ENCODE measurements at places on chromosomes 1 and 21.

GRCh38 chr1:200753650-200754198 lies 15.0 kb downstream of the CAMSAP2 start:
- no peak for DNase-seq

DNA sequence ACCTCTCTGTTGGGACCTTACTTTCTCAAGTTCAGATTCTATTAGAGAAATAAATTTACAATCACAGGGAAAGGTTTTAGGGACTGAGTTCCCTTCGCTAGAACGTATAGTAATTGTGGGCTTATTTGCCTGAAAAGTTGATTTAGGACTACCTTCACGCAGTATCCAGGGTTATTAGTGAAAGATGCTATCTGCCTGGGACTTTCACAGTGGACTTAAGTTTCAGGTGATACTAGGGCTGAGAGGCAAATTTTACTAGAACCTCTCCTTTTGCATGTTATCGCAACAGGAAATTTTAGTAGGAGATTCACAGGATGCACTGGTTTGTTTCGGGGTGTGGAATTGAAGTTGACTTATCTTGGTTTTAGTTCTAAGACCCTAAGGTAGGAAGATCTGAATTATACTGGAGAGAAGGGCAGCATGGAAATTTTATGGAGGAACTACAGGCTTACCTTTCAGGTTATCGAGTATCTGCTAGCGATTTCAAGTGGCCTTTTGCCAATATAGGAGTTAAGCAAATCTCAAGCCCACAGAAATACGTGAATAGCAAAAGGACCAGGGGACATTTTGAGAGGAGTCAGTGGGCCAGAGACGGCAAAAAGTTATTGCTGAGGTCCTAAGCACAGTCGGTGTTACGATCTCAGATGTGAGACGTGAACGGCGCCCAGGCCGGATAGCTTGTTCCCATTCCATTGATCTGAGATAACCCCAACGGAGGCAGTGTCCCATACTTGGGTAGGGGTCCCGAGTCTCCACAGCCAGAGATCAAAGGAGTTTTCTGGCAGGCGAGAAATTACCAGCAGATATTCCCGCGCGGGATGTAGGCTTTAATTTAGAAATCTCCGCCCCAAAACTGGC lies 723 bp upstream of the GNAI3 start:
- no peak for DNase-seq

DNA sequence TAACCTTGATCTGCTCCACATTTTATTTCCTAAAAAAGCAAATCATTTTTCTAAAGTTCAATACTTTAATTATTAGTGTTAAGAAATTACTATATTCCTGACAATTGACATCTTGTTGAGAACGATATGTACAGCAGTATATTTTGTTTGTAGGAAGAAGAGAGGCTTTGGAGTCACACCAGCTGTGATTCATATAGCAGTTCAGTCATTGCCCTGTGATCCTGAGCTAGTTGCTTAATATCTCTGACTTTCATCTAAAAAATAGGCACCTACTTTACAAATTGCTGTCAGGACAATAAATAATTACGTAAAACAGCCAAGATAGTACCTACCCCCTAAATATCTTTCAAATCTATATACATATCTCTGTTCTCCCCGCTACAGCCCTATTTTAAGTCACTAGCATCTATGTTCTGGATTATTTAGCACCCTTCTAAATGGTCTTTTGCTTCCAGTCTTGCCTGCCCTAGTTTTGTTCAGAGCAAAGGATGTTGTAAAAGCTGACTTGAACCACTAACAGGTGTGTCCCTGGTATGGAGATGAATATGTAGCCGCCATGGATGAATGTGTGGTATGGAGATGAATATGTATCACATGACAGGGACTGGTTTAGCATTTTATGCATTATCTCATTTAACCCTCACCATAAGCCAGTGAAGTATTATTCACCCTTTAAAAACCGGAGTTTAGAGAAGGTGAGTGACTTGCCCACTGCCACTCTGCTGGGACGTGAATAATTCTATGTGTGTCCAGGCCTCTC lies 42.2 kb downstream of the RNF220 start:
- DNase-seq: no peak

- DNase-seq: no peak
These were observed 126.2 kb downstream of the SIK1 start for GRCh38 chr21:43300496-43301408.

DNA sequence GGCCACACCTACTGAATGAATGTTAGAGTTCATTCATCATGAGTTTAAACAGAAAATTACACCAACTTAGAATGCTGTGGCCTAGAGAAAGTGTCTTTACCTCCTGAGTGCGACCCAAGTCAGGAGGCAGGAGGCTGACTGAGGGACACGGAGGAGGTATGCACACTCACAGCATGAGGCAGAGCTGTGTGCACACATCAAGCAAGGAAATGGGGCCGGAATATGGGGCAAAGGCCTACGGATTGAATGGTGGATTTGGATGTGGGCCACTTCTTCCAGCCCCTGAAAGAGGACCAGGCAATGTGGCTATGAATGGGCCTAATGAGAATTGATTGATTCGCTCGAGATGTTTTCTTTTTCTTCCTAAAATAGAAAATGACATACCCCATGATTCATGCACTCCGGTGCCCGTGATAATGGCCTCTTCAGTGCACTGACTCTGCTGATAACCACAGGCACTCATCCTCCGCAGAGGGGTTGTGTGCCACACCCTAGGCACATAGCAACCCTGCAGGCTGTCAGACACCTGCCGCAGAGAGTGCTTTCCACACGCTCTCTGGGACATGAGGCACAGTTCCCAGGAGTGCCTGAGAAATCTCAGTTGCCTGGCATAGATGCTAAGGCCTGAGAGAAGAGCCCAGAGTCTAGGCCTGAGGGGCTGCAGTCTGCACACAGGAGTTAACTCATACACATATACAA lies 155.5 kb downstream of the GLUL start:
- no peak for DNase-seq

GRCh38 chr21:46537026-46537425 lies 67.9 kb downstream of the S100B start:
- DNase-seq: no peak

GRCh38 chr21:25903607-25904006 lies 168.8 kb downstream of the GABPA start:
- no peak for DNase-seq

- DNase-seq: no peak
These were observed 3.2 kb upstream of the RXFP4 start for GRCh38 chr1:155938220-155938627.

DNA sequence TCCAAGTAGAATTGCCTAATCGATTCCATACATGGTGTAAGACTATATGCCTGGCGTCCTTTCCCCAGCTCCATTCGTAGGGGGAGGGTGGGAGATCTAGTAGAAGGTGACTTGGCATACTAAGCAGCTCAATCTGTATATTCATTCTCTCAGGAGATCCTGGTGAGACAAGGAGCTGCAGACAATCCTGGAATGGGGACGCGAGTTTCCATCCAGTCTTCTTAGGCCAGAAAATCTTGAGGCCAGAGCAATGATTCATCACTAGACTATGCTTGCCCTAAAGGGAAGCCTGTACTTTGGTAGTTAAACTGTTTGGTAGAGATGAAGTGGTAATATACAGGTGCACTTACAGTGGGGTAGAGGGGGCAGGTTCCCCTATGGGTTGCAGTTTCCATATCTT lies 468.7 kb downstream of the ADGRL2 start:
- no peak for DNase-seq

GRCh38 chr1:39046613-39047210 lies 20.6 kb downstream of the NDUFS5 start:
- no peak for DNase-seq

DNA sequence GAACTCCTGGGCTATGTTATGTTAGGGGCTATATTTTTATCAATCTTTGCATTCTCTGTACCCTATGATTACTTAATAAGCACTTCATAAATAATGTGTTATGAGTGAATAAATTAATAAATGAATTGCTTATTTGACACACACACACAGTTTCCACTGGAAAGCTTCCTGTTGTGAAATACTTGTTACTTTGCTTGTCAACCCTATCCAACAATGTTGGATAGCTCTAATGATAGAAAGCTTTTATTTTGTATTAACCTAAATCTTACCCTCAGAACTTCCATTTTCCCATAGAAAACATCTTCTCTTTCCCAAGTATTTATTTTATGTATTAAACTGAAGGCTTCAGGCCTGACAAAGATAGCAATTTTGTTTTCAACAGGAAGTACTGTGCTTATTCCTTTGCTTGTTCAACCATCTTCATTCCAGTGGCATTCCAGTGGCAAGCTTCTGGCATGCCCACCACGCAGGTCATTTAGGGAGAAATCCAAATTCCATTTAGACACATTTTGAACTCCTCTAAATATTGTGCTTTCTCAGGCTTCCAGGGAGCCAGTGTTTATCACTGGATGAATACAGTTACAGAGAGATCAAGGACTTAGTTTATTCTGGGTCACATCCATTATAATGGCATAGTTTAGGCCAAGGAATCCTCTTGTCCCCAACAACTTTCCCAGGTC lies 134.4 kb downstream of the TGFB2 start:
- DNase-seq: no peak

DNA sequence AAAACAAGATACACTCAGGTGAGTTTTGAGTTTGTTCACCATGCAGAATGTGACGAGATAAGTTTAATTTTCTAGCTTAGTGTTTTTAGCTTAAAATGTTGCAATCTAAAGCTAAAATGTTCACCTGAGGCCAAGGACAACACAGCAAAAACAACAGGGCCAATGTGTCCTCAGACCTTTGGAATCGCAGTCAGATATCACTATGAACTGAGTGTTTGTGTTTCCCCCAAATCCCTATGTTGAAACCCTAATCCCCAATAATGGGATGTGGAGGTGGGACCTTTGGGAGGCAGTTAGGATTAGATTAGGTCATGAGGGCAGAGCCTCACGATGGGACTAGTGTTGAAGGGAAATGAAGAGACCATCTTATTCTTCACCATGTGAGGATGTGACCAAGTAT lies 144.4 kb downstream of the GABPA start:
- no peak for DNase-seq

DNA sequence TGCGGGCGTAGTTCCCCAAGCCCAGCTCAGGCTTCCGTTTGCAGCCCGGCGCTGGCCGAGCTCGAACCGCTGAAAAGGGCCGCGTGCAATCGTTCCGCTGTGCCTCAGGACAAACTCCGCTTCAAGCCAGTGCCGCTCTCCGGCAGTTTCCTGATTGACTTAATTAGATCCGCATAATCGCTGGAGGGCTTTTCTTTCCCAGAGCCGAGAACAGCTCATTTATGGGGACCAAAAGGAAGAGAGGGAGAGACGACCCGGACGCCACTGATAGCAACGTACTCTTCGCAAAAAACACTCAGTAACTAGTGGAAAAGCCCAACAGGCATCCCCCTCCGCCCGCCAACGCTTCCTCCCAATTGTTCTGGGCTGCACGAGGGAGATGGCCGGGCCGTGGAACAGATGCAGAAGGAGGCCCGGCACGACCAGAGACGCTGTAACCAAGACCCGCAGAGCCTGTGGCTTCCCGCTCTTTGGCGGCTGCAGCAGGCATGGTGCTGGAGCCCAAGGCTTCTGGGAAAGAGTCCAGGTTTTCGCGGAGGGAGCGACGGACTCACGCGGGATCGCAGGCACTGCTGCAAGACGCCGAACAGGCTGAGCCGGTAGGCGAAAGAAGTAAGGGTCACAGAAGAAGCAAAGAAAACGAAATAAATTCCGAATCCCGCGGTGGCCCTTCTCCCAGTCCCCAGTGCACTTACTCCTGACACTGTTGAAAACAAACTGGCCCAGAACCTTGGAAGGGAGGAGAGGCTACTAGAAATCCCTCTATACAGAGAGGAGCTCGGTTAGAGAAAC lies 3.6 kb upstream of the FOXD2 start:
- no peak for DNase-seq

GRCh38 chr1:16605213-16605525 lies 8.2 kb downstream of the NBPF1 start:
- DNase-seq: no peak

DNA sequence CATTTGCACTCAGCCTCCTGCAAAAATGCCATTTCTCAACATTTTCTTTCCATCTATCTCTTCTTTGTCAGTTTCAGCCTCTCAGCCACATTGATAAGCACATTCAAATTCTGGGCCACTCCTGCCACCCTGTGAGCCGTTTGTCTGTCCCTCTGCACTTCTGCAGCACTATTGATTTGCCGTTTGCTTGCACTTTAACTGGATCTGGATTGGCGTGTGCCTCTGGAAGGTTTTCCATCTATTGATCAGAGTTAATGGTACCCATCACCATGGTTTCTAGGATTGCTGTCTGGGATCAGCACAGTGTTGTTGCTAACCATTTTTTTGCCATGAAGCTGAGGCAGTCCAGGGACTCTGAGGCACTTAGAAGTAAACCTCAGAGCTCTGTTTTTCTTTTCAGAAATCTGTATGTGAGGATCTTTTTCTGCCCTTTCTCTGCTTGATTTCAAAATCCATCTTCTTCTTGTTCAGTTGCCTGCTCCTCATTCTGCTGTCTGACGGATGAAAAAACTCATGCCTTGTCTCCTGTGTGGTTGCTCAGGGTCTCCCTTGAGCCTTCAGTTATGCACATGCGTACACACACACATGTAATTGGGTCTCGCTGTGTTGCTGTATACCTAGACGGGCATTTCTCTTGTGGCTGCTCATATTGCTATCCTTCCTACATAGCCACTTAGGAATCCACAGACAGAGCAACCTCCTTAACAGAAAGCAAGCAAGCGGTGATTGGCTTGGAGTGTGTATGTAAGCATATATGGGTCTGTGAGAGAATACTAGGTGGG lies 67.9 kb downstream of the NOS1AP start:
- DNase-seq: no peak

DNA sequence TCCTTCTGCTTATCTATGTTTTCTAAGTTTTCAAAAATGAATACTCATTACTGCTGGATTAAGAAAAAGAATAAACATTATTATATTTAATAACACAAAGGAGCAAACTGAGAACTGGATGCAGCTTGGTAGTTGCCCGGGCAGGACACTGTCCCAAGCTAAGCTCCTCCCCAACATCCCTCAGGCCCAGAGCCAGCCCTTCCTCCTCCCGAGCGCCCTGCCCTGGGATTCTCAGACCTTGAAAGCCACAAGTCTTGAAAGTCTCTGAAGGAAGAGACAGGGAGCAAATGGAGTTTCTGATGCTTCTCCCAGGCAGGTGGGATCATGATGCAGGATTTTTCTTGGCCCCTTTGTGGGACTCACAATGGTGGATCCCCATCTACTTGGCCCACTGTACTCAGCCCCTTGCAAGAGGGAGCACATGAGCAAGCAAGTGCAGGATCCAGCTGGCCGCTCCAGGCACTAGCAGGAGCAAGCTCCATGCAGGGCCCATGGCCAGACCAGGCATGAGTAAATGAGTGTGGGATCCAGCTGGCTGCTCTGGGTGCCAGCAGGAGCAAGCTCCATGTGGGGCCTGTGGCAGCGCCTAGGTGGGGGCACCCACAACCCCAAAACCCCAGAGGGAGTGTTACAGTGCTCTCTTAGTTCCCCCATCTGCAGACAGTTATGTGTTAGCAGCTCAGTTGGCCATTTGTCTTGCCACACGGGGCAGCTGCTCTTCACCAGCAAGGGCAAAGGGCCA lies 32.1 kb upstream of the RAB4A start:
- DNase-seq: no peak

DNA sequence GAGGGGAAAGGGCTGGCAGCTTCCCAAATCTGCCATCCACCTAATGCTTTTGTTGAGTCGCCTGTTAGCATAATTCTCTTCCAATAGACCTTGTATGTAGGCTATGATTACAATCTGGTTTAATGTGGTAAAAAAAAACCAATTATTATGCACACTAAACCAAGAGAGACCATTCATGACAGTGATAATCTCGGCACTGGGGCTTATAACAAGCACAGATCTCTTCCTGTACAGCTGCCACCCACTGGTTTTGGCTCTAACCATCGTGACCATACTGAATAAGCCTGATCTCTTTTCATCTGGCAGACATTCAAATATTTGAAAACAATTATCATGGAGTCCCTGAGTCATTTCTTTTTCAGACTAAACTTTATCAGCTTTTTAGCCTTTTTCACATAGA lies 12.0 kb upstream of the SYT14 start:
- no peak for DNase-seq

GRCh38 chr1:245797592-245798348 lies 643.0 kb downstream of the KIF26B start:
- no peak for DNase-seq

All from activated CD4-positive, alpha-beta T cell treated with anti-CD3 and anti-CD28 coated beads, Interleukin-2, amount 50 U/mL, for 1 hour (primary cell).